ENCODE measurements at places on chromosomes 1 and 21.
A peak's percentile ranks its signal among the peaks of the same experiment; 100 is the strongest.

DNA sequence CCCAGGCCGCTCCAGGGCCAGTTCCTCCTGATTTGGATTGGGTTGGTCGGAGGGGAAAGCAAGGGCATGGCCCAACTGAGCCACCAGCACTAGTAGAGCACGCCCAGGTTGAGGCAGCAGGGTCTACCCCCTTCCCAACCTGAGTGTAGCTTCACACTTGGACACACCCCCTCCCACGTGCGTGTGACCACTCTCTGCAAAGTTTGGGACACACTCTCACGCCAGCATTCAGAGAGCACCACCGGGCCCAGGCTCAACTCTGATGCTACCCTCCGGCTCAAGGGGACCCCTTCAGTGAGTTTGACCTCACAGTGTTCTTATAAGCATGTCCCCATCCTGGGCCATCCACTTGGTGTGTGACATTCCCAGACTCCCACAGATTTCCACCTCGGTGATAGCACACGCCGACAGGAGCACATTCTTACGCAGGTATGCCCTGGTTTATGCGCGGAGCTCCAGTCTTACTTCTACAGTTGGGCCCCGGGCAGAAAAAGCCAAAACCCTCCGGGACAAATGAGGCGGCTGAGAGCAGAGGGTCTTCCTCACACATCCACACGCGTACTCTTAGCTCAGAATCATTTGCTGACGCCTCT is 3.0 kb upstream of the DMRTA2 start:
- DNase-seq: no peak

GRCh38 chr1:199411506-199411905 is 616.0 kb upstream of the NR5A2 start:
- no peak for DNase-seq

- no peak for DNase-seq
Measured at GRCh38 chr1:71166178-71167173, 85.6 kb upstream of the ZRANB2 start.

DNA sequence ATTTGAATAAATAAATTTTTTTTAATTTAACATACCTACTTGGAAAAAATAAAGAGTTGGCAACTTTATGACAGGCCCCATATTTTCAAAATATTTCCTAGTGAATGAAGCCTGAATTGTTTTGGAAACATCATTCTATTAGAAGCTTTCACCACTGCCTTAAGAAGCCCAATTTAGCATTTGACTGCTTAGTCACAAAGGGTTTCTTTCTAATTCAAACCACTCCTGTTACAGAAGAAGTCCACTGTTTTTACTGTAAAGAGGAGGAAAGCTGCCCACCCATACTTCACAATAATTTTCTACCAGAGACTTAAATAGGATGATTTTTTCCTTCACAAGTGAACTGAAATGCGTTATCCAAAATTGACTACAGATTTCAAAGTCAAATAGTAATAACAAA is 534.6 kb upstream of the PTBP2 start:
- DNase-seq: no peak

- no peak for DNase-seq
Measured at GRCh38 chr1:194903524-194903923, 1704.7 kb downstream of the KCNT2 start.

DNA sequence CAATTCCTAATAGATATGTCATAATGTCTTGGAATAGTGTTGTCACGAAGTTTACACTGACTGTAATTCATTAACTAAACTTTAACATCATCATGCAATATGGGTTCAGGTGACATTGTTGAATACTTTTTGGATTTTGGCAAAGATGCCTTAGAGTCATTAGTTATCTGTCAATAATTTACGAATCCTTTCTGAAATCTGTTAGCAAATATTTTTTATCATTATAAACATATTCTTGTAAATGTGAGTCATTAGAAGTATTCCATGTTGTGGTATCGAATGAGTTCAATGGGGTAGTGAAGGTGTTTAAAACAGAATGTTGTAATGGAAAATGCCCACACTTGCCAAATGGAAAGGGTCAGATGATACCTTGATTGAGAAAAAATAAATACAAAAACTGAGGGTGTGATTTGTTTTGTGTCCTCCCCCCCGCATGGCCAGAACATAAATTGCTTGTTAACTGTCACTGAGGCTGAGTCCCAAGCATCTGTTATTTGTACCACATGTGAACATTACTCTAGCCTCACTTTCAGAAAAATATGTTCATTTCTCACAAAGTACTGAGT is 5.2 kb upstream of the NR5A2 start:
- no peak for DNase-seq

DNA sequence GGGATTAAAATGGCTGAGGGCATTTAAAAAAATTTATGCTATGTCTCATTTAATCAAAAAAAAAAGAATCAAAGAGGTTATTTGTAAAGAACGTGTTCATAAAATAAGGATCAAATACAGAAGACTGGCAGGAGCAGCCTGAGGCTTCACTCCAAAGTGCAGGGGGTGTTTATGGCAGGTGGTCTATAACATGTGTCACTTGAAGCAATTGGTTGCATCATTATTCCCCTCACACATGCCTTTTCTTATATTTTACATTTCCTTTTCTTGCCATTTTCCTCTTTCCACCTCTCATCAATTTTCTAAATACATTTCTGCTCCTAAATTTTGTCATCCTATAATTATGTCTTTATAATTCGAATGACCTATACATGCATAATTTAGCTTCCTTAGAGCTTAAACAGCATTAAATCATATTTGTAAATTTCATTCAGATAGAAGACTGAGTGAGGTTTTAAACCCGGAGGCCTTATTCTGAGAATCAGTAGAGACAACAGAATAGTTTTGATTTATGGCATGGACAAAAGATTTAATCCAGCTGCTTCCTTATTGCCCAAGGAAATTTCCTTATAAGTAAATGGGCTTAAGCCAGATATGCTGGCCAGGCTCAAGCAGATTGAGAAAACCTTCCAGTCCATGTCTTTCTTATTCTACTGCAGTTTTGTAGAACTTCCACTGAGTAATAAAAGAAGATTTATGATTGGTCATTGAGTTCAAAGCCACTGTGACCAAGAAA is 322.8 kb downstream of the TGFB2 start:
- DNase-seq: no peak

DNA sequence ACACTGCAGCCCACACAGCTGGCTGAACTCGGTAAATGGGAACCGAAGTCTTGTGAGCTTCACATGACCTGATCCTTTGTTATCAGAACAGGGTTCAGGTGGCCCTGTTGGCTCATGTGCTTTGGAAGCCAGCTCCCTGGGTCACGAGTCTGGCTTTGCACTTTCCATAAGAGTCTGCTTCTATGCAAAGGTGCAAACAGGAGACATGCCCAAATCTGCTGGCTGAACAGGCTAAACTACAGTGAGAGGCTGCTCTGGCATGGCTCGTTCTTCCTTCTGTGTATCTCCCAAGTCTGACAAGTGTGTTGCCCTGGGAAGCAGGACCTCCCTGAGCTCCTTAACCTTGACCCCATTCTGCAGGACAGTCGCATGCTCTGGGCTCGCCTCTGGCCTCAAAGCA is 549.6 kb downstream of the KIF26B start:
- no peak for DNase-seq

DNA sequence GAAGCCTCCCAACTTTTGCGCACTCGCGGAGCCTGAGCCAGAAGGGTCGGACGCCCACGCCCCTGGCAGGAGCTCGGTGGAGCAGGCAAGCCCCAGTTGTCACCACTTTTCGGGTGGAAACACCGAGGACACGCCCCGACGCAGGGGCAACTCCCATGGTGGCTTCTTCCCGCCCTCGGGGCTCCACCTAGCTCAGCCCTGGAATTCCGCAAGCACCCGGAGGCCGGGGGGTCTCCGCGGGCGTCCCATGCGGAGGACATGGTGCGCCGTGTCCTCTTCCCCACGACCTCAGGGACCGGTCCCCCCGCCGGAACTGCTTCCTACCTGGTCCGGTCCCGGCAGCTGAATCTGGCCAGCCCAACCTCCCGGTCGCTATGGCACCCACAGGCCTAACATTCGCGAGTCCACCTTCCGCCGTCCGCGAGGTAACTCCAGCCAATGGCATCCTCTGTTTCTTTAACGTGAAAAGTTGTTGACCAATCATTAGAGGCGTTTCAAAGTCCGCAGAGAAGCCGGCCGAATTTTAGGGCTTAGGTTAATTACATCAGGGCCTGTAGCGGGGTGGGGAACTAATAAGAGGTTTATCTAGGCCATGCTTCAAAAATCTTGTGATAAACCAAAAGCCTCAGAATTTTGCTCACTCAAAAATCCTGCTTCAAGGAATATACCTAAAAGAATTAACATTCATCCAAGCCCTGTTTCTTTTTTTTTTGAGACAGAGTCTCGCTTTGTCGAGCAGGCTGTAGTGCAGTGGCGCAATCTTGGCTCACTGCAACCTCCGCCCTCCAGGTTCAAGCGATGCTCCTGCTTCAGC is at the start of gene STPG1:
STPG1 (minus strand) TSS at position 433 of the 814 bp plus-strand sequence. CDS start 12,394 bp downstream, outside the sequence.
- peak; percentile 85 for DNase-seq

- no peak for DNase-seq
Measured at GRCh38 chr1:119374208-119374874, 5.8 kb downstream of the HAO2 start.

- DNase-seq: peak; percentile 95
Measured at GRCh38 chr1:230113593-230114236, 46.7 kb downstream of the GALNT2 start.

- DNase-seq: no peak
Measured at GRCh38 chr1:157404614-157405013, 147.7 kb downstream of the FCRL5 start.

GRCh38 chr1:3275471-3276340 is 178.8 kb upstream of the ARHGEF16 start:
- peak; percentile 62 for DNase-seq

- DNase-seq: peak; percentile 40
Measured at GRCh38 chr1:64654519-64655341, 90.1 kb upstream of the RAVER2 start.

DNA sequence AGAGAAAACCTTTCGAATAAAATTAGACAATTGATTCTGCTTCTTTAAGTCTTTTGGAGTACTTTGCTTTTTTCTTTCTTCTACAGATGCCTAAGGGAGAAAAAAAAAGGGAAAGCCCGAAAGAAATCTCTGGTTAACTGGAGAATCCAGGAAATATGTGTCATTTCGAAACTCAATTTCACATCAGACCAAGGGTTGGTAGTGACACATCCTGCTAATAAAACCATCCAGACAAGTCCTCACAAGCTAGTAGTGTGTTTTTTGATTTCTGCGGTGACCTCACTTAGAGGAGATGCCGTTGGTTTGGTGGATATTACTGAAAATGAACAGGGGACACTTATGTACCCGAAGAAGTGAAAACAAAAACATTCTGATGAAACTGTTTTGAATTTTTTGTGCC is 726.5 kb upstream of the ADAMTS5 start:
- DNase-seq: peak; percentile 91

DNA sequence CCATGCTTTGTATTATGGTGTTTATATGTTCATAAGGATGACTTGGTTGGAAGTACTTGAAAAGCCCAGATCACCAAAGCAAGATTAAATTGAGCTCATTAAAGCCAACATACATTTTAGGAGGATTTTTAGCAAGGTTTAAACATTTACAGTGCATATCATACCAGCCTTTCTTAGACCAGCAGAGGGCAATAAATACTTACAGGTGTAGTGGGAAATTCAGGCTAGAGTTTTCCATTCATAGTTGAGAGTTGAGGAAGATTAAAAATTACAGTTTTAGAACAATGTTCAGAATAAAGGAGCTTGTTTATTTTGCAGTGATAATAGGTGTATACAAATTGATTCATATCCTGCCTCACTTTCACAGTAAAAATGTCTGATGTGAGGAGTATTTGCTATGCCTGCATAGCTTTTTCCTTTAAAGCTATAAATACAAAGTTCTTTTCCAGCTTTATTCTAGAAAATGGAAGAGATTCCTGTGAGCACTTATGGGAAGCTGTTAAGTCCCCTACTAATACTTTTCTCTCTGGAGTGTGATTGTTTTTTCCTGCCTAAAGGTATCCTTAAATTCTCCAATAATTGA is 35.3 kb downstream of the DTL start:
- peak; percentile 68 for DNase-seq

- DNase-seq: no peak
Measured at GRCh38 chr21:25425156-25425555, 182.1 kb downstream of the MRPL39 start.
